ENCODE measurements at places on chromosomes 13 and 19.

DNA sequence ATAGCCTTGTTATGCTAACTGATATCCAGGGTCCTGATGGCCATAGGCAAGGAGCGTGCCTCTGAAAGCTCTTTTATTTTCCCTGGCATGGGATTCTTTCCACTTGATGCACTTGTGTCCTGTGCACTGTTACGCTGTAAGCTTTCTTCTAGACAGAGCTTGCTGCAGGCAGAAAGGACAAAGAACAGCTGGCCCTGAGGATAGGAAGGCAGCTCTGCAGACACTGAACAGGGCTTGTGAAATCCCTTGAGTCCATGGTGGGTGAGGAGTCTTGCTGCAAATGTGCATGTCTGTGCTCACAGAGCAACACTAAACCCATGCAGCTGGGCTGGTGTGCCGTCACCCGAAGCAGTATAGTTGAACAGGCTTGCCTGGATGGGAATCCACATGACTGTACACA is 126.6 kb downstream of the AKAP11 start:
- peaks cover 21% of the 10 kb centered on the region for H3K4me1 ChIP-seq
- DNase-seq = no peak

GRCh38 chr13:91046715-91047327 is 300.7 kb upstream of the MIR17HG start:
- H3K27me3 ChIP-seq = no peaks in the 10 kb centered on the region
- DNase-seq = no peak
- H3K4me1 ChIP-seq = no peaks in the 10 kb centered on the region
- no peaks in the 10 kb centered on the region for H3K36me3 ChIP-seq
- no peak overlapping the region for H3K27ac ChIP-seq

DNA sequence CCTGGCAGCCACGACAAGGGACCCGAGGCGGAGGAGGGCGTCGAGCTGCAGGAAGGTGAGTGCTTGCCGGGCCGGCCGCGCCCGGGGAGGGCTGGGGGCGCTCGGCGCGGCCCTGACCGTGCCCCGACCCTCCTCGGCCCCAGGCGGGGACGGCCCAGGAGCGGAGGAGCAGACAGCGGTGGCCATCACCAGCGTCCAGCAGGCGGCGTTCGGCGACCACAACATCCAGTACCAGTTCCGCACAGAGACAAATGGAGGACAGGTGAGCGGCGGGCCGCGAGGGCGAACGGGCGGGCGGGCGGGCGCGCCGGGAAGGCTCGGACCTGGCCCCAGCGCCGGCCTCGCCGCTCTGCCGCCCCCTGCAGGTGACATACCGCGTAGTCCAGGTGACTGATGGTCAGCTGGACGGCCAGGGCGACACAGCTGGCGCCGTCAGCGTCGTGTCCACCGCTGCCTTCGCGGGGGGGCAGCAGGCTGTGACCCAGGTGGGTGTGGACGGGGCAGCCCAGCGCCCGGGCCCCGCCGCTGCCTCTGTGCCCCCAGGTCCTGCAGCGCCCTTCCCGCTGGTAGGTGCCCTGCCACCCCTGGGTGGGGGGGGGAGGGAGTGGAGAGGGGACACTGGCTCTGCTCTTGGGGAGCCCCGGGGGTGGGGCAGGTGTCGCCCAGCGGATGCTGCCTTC is 816 bp downstream of the USF2 start:
- peak overlapping the region; percentile 77 for H3K4me3 ChIP-seq
- peaks cover 66% of the 10 kb centered on the region for H3K36me3 ChIP-seq

- H3K27me3 ChIP-seq = no peaks in the 10 kb centered on the region
- H3K4me1 ChIP-seq = no peaks in the 10 kb centered on the region
- H3K27ac ChIP-seq = no peak overlapping the region
Observed at GRCh38 chr19:38793177-38793576, 4.2 kb downstream of the LGALS7B start.

DNA sequence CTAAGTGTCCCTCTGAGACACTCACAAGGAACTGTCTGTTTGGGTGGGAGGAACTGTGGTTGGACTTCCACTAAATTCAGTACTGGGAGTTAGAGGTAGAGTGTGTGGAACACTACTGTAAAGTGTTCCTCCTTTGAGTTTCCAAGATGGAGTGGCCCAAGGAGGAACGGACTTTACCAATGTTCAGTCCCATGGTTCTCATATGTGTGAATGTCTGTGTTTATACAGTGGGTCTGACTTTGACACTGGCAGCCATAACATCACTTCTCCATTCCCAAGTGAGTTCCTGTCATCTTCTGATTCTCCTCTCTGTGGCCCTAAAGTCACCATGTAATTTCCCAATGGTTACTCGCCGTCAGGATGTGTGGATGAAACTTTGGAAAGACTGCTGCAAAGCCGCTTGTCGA is 136.8 kb upstream of the SERP2 start:
- H3K36me3 ChIP-seq = no peaks in the 10 kb centered on the region
- H3K27ac ChIP-seq = no peak overlapping the region
- peaks cover 6% of the 10 kb centered on the region for H3K4me1 ChIP-seq
- no peak overlapping the region for H3K4me3 ChIP-seq

DNA sequence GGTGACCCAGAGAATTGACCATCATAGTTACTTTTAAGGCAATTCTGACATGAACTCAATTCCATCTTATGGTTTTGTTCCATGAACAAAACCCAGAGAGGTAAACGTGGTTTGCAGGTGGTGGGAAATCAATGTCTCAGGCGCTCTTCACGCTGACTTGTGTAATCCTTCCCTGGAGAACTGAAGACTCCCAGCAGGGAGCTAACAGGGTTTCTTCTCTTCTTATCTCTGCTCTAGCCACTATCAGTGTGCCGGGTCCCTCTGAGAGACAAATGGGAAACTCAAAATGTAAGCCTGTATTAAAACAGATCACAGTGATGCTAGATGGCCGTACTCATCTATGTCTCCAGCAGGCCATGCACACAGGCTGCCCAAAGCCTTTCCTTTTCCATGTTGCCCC is 57.6 kb upstream of the ARGLU1 start:
- peaks cover 29% of the 10 kb centered on the region for H3K27me3 ChIP-seq
- no peak for DNase-seq
- H3K36me3 ChIP-seq = no peaks in the 10 kb centered on the region
- H3K4me3 ChIP-seq = no peak overlapping the region
- no peaks in the 10 kb centered on the region for H3K4me1 ChIP-seq
- H3K27ac ChIP-seq = no peak overlapping the region

GRCh38 chr13:64938660-64939059 is 2291.5 kb downstream of the PCDH9 start:
- H3K4me1 ChIP-seq = no peaks in the 10 kb centered on the region
- no peak overlapping the region for H3K4me3 ChIP-seq
- no peak for DNase-seq
- H3K27ac ChIP-seq = no peak overlapping the region
- no peaks in the 10 kb centered on the region for H3K27me3 ChIP-seq

DNA sequence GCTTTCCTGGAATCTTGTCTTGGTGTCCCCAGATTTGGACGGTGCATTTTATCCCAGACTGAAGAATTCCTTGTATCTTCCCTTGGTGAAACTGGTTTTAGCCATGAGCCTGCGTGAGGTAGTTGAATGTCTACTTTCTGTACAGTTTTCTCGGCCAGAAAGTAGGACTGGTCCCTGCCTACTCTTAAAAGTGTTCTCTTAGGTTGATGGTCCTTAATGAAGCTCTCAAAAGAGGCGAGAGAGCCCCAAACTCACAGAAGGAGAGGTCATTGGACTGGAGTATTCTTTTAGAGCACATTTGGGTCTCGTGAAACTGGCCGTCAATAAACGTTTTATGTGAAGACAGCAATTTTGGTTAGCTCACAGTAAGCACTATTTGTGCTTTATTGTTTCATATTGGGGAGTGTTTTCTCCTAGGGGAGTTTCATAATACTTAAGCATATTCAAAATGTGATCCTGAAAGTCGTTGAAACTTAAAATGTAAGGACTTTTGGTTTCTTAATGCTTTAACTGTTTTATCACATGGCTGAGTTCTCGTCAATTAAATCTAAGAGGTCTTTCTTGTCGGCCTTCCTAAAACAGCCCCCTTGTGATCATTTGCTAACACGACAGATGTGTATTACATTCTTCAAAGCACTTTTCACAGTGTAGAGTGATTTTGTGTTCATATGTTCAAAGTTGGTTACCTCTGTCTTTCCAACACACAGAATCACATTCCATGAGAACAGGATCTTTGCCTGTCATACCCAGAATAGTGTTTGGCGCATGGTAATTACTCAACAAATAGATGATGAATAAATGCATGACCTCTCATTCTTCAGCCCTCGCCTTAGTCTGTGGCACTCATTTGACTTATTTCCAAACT is 889 bp downstream of the GTF2F2 start:
- DNase-seq = no peak
- no peak overlapping the region for H3K27ac ChIP-seq
- H3K36me3 ChIP-seq = peaks cover 2% of the 10 kb centered on the region
- peaks cover 11% of the 10 kb centered on the region for H3K4me1 ChIP-seq

GRCh38 chr19:8515317-8515716 is 1.4 kb upstream of the ZNF414 start:
- no peak overlapping the region for H3K27ac ChIP-seq
- H3K27me3 ChIP-seq = no peaks in the 10 kb centered on the region
- peaks cover 21% of the 10 kb centered on the region for H3K4me1 ChIP-seq
- no peak overlapping the region for H3K4me3 ChIP-seq
- peaks cover 9% of the 10 kb centered on the region for H3K36me3 ChIP-seq

DNA sequence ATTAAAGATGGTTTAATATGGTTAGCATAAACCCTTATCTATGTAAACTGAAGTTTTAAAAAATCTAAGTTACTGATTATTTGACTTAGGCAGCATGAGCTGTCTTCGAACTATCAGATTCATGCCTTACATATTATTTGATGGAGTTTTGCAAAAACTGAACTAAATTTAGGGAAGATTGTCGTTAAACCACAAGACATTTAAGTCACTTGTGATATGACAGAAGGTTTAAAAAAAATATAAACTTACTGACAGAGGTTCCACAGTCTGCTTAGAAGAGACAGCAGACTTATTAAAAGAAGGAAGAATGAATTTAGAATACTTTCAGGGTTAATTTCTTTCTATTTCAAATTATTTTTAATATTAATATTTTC is 110.9 kb upstream of the FRY start:
- no peak for DNase-seq
- H3K4me1 ChIP-seq = peaks cover 2% of the 10 kb centered on the region
- no peaks in the 10 kb centered on the region for H3K27me3 ChIP-seq
- H3K4me3 ChIP-seq = no peak overlapping the region
- H3K27ac ChIP-seq = no peak overlapping the region
- no peaks in the 10 kb centered on the region for H3K36me3 ChIP-seq

DNA sequence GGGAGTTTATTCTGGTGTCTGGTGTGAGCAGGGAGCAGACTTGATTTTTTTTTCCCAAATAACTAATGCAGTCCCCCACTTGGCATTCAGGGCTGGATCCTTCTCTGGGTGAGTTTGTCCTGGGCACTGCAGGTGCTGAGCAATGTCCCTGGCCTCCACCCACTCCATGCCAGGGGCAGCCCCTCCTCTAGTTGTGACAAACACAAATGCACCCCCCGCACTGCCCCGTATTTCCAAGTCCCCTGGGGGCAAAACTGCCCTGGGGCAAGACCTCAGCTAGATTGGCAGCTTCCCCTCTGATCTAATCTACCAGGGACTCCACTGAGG is 6.4 kb downstream of the MOB3A start:
- H3K36me3 ChIP-seq = peaks cover 49% of the 10 kb centered on the region
- peak overlapping the region; percentile 77 for H3K4me3 ChIP-seq
- H3K27ac ChIP-seq = peak overlapping the region; percentile 97
- DNase-seq = no peak
- no peaks in the 10 kb centered on the region for H3K27me3 ChIP-seq

GRCh38 chr19:49570997-49571676 is 9.2 kb downstream of the NOSIP start:
- no peak overlapping the region for H3K4me3 ChIP-seq
- H3K4me1 ChIP-seq = peaks cover 16% of the 10 kb centered on the region
- peak overlapping the region; percentile 20 for H3K27ac ChIP-seq
- H3K36me3 ChIP-seq = peaks cover 2% of the 10 kb centered on the region
- H3K27me3 ChIP-seq = no peaks in the 10 kb centered on the region
- DNase-seq = no peak

- no peak for DNase-seq
- peaks cover 10% of the 10 kb centered on the region for H3K36me3 ChIP-seq
- H3K27me3 ChIP-seq = no peaks in the 10 kb centered on the region
Observed at GRCh38 chr13:97376981-97377380, 57.0 kb upstream of the RAP2A start.

DNA sequence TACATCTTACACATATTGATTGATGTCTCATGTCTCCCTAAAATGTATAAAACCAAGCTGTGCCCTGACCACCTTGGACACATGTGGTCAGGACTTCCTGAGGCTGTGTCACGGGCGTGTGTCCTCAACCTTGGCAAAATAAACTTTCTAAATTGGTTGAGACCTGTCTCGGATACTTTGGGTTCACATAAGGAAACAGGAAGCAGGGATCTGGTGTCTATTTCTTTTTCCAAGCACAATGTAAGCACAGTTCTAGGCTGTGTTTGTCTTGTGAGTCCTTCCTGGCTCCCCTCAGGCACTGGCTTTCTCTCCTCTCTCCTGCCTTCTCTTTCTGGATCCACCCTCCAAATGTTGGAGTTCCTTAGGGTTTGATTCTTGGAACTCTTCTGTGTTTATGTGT is 27.6 kb upstream of the TPT1 start:
- H3K4me3 ChIP-seq = no peak overlapping the region
- H3K4me1 ChIP-seq = peaks cover 35% of the 10 kb centered on the region
- DNase-seq = no peak
- no peaks in the 10 kb centered on the region for H3K27me3 ChIP-seq
- peaks cover 21% of the 10 kb centered on the region for H3K36me3 ChIP-seq

DNA sequence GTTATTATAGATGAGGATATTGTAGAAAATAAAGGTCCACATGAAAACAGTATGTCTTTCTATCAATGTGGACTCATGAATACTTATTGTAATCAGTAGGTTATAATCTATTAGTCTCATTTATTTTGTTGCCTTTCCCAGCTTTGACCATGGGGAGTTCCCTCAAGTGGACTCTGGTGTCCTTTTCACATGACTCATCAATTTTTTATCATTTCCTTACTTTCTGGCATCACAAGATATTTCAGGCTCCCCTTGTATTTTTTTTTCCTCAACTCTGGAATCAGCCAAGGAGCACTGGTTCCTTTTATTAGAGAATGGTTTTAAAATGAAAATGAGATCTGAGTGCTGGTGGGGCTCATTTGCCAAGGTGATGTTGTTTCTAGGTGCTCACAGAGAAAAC is 63.4 kb upstream of the DIAPH3 start:
- no peak overlapping the region for H3K4me3 ChIP-seq
- H3K36me3 ChIP-seq = no peaks in the 10 kb centered on the region
- H3K27ac ChIP-seq = no peak overlapping the region
- DNase-seq = no peak

DNA sequence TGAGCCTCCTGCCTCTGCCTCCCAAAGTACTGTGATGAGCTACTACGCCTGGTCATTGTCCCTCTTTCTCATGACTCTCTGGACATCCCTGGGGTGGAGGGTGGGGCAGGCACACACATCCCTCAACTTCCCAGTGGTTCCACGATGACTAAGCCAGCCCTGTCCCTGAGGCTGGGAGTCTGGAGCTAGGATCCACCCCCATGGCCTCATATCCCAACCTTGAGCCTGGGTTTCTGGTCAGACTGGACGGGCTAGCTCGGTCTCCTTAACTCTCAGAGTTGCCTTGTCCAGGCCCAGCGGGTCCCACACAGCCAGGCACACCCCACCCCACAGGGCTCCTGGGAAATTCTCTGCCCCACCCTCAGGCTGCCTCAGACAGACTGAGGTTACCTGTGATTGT is 19.6 kb downstream of the IER2 start:
- H3K4me1 ChIP-seq = peaks cover 92% of the 10 kb centered on the region
- H3K36me3 ChIP-seq = peaks cover 9% of the 10 kb centered on the region
- no peak overlapping the region for H3K4me3 ChIP-seq
- H3K27me3 ChIP-seq = no peaks in the 10 kb centered on the region
- no peak for DNase-seq
- H3K27ac ChIP-seq = peak overlapping the region; percentile 79

GRCh38 chr13:101305981-101306411 is 110.3 kb downstream of the NALCN start:
- no peaks in the 10 kb centered on the region for H3K27me3 ChIP-seq
- H3K4me1 ChIP-seq = no peaks in the 10 kb centered on the region
- no peak overlapping the region for H3K27ac ChIP-seq

- peaks cover 10% of the 10 kb centered on the region for H3K36me3 ChIP-seq
- no peak for DNase-seq
Observed at GRCh38 chr19:34171539-34171876, 796 bp upstream of the LSM14A start.
